ENCODE measurements at places on chromosomes 4 and X.
A peak's percentile ranks its signal among the peaks of the same experiment; 100 is the strongest.

- peak; percentile 28 for DNase-seq
These were observed 44.5 kb downstream of the TRIM2 start for GRCh38 chr4:153248641-153249198.

DNA sequence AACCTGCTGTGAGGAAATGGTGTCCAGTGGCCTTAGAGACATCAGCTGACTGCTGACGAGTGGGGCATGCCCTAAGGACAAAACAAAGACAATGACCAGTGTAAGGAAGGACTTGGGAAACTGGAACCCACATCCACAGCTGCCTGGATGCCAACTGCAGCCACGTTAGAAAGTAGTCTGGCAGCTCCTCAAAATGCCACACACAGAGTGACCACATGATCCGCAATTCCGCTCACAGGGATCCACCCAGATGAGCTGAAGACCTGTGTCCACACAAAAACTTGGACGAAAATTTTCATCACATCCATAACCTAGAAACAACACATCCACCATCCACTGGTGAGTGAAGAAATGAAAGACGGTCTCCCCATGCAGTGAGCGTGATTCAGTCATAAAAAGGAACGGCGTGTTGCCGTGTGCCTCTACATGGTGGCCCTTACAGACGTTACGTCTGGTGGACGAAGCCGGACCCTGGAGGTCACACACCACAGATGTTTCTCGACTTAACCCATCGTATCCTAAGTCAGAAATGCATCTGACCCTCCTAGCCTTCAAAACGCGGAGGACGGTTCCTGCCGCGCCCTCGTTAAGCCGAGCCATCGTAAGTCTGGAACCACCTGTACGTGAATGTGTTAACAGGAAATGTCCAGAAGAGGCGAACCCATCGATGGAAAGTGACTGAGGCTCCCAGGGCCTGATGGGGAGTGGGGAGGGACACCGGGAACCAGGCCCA is 40.6 kb upstream of the MXD4 start:
- no peak for DNase-seq

GRCh38 chr4:86927843-86928395 is 6.9 kb upstream of the AFF1 start:
- DNase-seq = no peak

- peak; percentile 41 for DNase-seq
These were observed 191.2 kb downstream of the RRAGB start for GRCh38 chrX:55908661-55909212.

- no peak for DNase-seq
These were observed 121.1 kb upstream of the SLC4A4 start for GRCh38 chr4:71217688-71218087.

- DNase-seq = no peak
These were observed 16.4 kb upstream of the SRPX start for GRCh38 chrX:38236901-38237615.

GRCh38 chr4:88158489-88159228 is at the start of gene ABCG2:
Gene ABCG2, minus strand, starts transcription at chr4:88158639. Its CDS starts 18,644 bp downstream, at chr4:88139995.
- peak; percentile 49 for DNase-seq

DNA sequence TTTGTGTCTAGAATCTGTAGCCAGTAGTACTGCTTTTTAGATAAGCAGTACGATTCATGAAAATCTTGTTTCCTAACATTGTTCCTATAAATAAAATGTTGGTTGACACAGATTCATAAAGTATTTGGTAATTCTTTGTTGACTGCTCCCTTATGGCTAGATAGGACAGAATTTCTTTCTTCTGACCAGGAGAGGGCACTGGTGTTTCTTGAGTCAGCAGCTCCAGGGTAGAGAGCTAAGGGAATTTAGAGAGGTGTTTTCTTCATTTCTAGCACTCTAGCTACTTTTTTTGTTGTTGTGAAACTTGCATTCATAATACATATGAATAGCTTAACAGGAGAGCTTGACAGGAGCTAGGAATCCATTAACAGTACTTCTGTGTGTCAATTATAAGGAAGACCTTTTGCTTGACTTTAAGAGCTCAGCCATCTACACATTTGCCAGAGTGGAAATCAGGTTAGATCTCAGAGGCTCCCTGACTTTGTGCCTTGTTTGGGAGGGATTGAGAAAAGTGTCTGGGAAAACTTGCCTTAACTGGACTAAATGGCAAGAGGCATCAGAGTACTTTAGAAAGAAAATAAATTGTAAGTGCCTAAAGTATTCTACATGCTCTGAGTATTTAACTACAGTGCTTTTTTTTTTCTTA is 756.1 kb downstream of the SH3BGRL start:
- peak; percentile 41 for DNase-seq

DNA sequence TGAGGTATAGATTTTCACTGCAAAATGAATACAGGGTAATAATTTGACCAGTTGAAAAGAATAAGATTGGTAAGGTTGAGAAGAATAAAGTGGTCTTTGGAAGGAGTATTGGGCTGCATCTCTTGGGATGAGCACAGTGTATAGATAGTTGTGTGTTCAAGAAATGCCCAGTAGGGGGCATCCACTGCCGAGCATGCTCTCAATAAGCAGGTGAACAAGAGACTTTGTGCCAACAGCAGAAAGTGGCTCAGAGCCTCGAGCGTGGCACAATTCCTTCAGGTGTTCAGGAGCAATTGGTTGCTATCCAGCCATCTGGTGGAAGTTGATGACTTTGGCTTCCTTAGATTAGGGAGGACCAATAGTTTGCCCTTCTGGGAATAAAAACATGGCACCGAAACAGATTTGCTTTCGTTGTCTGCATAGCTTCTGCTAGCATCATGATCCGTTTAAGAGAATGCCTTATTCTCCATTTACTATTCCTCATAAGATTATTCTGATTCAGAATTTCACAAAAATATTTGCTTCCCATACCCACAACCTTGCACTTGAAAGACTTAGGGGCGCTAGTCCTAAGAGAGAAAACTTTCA is 258.1 kb upstream of the NEIL3 start:
- peak; percentile 7 for DNase-seq

DNA sequence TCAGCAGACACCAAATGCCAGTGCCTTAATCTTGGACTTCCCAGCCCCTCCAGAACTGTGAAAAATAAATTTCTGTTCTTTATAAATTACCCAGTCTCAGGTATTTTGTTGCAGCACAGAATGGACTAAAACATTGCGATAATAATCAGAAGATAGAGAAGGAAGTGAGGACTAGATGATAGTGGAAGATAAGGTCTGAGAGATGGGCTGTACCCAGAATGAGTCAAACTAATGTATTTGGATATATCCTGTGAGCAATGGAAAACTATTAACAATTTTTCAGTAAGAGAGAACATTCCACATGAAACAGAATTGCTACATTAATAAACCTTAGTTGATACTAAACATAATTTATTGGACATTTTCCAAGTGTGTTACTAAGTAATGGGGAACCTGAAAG is 93.3 kb downstream of the FANCB start:
- DNase-seq = no peak

DNA sequence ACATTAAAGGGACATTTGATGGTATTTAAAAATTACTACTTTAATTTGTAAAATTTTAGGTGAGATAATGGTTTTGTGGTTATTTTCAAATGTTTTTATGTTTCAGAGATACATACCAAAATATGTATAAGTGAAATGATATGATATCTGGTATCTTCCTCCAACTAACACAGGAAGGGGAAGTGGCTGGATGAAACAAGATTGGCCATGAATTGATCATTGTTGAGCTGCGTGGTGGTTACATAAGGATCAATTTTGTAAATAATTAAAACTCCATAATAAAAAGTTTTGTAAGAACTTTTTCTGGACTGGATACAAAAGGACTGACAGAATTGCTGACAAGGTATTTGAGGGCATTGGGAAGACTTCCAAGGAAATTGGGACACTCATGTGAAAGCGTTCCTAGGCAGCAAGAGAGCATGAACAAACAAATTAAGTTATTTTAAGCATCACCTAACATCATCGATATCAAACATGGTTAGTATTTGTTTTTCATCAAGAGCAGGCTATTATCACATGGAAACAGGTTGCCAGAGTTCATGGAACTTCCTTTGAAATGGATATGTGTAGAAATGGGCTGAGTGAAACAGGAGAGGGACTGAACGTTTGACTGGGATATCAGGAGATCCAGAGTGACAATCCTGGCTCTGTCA is 4.4 kb upstream of the PGM2 start:
- no peak for DNase-seq

- no peak for DNase-seq
These were observed 782.2 kb downstream of the ARAP2 start for GRCh38 chr4:35461931-35462659.

DNA sequence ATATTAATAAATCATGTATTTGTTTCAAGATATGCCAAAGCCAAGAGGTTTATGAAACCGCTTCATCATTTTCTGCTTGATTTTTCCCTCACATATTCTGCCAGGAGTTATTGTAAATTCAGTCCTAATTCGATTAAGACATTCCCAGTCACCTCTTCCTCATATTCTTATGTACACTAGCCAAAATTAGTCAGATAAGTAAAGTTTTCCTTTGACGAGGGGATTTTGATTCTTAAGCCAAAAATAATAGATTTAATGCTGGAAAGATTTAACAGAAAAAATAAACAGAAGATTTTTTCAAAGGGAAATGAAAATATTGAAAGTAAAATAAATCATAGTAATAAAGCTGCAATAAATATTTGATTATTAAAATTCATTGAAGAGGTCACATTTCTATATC is 51.0 kb upstream of the VEGFC start:
- DNase-seq = no peak
